ENCODE measurements at places on chromosomes 5 and 9.

DNA sequence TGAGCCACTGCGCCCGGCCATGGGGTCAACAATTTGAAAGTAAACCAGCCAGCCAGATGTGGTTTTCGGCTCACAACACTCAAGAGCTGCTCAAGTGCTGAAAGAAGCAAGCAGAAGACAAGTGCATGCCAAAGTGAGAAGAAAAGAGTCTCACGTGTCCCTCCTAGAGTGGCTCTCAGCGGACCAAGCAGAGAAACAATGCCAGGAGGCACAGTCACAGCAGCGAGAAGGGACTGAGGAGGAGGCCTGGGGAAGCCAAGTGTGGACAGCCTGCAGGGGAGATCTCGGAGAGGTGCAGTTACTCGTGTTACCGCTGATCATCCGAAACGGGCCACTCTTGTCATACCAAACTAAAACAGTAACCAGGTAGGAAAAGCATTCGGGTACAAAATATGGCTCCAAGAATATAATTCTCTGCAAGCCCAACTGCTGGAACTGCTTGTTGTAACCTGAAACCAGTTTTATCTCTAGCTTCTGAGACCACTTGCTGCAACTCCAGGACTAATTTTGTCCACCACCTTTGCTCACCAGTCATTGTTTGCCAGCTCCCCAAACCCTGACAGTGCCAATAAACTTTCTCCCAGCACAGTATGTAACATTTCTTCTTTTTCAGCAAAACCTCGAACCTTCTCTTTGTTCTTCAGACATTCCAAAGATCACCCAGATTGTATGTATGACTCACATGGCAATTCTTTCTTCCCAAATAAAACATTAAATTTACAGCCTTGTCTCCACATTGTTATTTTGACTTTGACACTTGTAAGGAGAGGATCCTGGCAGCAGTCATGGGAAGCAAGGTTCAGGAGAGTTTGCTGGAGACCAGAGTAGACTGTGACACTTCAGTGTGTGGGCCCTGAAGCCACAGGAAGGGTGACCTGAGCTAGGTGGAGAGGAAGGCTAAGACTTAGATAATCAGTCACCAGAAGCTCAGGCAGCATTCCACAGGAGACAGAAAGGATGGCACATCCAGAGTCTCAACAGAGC lies 6.3 kb downstream of the SLC35D2 start:
- no peak for DNase-seq

DNA sequence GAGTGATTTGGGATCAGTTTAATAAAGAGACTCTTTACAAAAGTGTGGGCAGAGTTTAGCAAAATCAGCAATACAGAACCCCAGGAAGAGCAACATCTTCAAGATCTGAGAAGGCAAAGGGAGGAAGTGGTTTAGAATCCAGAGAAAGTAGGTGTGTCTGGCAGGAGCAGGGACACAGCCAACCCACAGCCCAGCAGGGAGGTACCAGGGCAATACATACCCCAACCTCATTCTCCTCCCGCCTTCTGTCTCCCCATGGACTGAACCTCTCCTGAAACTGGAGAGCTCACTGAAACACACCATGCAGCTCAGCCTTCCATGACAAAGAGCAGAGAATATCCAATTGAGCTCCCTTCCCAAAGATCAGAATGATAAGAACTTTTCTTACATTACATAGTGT lies 283.4 kb downstream of the PRELID2 start:
- DNase-seq: no peak

- DNase-seq: no peak
These were observed 35.6 kb upstream of the ANXA1 start for GRCh38 chr9:73116031-73116430.

- no peak for DNase-seq
These were observed 320.1 kb downstream of the ADAMTS6 start for GRCh38 chr5:65161655-65162054.

- no peak for DNase-seq
These were observed 919.6 kb upstream of the SEMA6A start for GRCh38 chr5:117494188-117494587.

- DNase-seq: no peak
These were observed 7.3 kb downstream of the MCIDAS start for GRCh38 chr5:55219770-55220169.

DNA sequence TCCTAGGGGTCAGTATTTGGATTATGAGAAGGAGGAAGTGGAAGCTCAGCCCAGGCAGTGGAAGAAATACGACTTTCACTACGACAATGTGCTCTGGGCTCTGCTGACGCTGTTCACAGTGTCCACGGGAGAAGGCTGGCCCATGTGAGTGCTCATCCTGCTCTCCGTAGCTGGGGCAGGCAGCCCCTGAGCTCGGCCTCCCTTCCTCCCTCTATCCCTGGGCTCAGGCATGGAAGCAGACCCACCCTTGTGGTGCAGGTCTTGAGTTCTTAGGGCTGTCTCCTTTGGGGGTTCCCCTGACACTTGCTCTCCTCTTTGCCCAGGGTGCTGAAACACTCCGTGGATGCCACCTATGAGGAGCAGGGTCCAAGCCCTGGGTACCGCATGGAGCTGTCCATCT lies 180.1 kb downstream of the CACNA1B start:
- DNase-seq: no peak

DNA sequence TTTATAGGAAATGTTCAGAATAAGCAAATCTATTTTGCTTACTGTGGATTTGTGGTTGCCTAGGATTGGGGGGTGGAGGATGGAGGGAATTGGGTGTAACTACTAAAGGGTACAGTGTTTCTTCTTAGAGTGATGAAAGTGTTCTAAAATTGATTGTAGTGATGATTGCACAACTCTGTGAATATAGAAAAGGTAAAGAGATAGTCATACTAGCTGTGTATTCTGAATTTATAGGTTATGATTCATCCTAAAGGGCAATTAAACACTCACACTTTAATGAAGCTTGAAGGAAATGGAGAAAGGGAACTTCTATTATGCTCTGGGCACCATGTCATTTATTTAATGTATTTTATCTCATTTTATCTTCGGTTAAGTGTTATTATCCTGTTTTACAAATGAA lies 9.9 kb downstream of the TXNDC8 start:
- DNase-seq: no peak

All from activated T-cell treated with anti-CD3 and anti-CD28 coated beads, Interleukin-2, amount 50 U/mL, for 1 hour (primary cell).